ENCODE measurements at places on chromosomes 2 and 18.

DNA sequence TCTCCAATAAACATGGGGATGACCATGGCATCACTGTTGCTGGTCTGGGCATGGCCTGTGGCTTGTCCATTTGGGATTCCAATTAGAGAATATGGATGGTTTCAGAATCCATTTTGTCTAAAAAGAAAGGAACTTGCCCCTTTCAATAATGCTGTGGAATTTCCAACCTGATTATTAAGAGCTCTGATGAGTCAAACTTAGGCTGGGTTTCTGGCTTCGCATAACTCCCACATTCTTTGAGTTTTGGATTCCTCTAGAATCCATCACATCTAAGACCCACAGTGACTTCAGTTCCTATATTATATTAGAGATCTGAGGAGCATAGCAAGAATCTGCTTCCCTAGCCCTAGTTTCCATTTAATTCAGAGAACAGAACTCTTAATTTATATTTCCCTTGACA is 531.5 kb downstream of the TNS1 start:
- no peak for DNase-seq

DNA sequence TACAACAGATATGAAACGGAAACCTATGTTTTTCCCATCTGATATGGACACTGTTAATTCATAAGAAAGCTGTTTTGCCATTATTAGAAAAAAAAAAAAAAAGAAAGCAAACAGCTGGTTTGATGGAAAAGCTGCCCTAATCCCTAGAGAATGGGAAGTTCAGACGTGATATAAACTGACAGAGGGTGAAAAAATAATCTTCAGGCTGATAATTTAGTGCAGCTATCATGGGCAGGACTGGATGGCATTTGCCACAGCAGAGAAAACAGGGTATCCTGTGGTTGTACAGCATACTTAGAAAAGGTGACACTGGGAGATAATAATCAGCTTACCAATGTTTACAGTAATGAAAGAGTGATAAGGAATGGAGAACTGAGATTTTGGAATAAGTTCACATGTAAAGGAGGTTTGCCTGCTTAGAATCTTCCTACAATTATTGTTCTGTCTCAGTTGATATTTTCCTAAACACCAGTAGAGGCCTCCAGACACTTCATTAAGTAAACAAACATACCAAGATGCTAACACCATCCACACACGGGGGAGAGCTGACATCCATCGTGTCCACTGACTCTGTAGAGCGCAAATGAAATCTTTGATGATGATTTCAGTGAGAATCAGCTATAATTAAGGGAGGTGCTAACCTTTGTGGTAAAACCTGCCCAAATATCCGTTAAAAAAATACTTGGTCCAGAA is 211.6 kb upstream of the MMADHC start:
- peak; percentile 47 for DNase-seq

DNA sequence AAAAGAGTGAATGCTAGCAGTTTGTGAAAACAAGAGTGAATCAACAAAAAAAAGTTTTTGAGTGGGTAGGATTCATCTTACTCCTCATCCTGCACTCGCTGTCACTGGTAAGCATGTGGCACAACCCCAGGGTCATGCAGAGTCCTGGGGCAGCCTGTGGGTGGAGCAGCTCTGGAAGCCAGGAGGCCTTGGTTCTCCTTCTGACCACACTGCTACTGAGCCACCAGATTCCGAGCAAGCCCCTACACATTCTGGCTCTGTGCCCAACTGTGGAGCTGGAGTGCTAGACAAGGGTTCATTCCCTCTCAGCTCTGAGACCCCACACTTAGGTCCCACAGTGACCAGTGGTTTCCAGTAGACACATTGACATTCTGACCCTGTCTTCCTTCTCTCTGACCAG is 670.6 kb downstream of the BCL11A start:
- DNase-seq: no peak

DNA sequence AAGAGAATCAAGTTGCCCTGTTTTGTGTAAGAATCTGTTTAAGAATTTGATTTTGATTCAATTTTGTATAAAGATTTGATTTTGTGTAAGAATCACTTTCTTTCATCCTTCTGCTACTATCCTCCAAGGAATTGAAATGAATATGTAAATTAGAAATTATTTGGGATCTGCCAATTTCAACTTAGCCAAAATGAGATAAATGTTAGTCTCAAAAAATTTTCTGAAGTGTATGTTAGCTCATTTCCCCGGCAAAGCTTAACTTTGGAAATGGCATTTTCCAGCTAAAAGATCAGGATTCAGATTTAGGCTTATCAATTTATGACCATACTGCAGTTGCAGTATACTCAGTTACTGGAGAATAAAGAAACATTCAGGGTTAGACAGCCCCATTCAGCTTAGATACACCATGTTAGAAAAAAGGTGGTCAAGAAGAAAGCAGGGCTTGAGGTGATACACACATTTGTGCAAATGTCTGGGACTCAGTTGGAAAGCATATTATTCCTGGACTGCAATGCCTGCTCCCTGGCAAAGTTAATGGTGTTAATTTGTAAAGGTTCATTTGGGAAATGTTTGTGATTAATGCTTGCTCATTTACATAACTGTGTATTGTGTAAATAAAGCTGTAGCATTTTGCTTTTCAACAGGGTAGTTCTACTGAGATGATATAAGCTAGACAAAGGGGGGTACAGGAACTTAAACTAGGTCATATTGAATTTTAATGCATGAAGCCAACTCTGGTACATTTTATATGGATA is 247.8 kb upstream of the SESTD1 start:
- DNase-seq: no peak

GRCh38 chr2:58377181-58377580 is 136.1 kb upstream of the FANCL start:
- no peak for DNase-seq

DNA sequence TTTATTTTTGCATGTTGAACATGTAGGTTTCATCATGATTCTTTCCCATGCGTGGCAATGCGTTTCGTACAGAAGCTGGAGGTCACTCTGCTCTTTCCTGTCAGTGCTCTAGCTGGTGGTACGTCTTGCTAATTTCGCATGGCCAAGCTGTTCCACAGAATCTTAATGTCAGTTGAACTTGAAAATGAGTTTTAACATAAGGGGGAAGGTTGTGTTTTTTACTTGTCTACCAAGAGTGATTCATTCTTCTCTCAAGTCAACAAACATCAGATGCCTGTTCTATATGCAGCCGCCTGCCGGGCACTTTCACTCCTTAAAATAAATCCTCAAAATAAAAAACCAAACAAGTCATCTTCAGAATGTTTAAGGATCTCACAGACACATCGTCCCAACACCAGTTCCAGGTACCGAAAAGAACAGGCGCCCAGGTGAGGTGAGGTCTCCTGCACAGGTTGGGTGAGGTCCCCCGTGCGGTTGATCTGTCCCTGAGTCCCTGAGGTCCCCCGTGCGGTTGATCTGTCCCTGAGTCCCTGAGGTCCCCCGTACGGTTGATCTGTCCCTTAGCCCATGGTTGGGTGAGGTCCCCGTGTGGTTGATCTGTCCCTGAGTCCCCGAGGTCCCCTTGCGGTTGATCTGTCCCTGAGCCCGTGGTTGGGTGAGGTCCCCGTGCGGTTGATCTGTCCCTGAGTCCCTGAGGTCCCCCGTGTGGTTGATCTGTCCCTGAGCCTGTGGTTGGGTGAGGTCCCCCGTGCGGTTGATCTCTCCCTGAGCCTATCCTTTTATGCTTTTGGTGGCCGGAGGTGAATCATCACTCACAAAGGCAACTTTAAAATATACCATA is 57.0 kb upstream of the KCNG2 start:
- no peak for DNase-seq

GRCh38 chr2:224904381-224904780 is 137.9 kb downstream of the DOCK10 start:
- no peak for DNase-seq

GRCh38 chr2:8132879-8133278 is 549.0 kb upstream of the ID2 start:
- no peak for DNase-seq

DNA sequence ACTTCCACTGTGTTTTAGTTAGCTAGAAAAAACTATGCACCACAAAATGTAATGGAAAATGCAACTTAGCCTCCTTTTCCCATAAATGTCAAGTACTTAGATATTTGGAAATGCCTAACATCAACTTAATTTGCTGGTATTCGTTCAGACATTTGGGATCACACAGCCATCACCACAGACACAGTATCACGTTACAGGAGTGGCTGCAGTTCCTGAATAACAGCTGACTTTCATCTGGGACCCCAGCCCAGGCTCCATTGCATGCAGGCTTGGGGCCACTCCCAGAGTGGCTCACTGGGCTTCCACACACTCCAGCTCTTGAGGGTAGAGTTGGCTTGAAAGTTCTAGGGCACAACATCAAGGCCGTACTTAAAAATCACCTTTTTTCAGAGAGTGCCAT is 9.3 kb downstream of the TMEM182 start:
- DNase-seq: no peak

GRCh38 chr18:79615091-79615490 is 64.5 kb upstream of the CTDP1 start:
- no peak for DNase-seq

- DNase-seq: no peak
These were observed 74.0 kb upstream of the TEX51 start for GRCh38 chr2:126824663-126825062.
